A549 treated with AZD2906 at 1 μM for 4 hours (cell line): ENCODE measurements at places on chromosomes 2 and 18. TPM values are rescaled to one million over a fixed set of nuclear protein-coding genes. Genes with fewer than 3 reads are reported as not detected.

The RBFA gene
- total RNA-seq = 29.1 to 32.3 TPM (median 31.4 TPM) in 5 replicates

The SPC25 gene
- total RNA-seq = 15.2 to 19.4 TPM (median 18.3 TPM) in 5 replicates

The RIT2 gene
- not detected in 5 replicates for total RNA-seq

The GPR45 gene
- total RNA-seq = 0.06 TPM in 1 of 5 replicates, not detected in the others

The LCT gene
- 0.03 to 0.08 TPM (median 0.04 TPM) in 4 of 5 replicates, not detected in the other for total RNA-seq

The SLC4A5 gene
- 0.15 to 0.47 TPM (median 0.24 TPM) in 5 replicates for total RNA-seq

The TSPYL6 gene
- not detected in 5 replicates for total RNA-seq

The ST3GAL5 gene
- total RNA-seq = 23.9 to 31.5 TPM (median 28.6 TPM) in 5 replicates

The PLCD4 gene
- total RNA-seq = 0.22 to 0.80 TPM (median 0.38 TPM) in 5 replicates

The TUBA4B gene
- total RNA-seq = 0.10 to 0.32 TPM (median 0.12 TPM) in 5 replicates

The PAPOLG gene
- 6.8 to 10.6 TPM (median 8.7 TPM) in 5 replicates for total RNA-seq

The REG3G gene
- not detected in 5 replicates for total RNA-seq

The KCNK3 gene
- 0.49 to 0.90 TPM (median 0.77 TPM) in 5 replicates for total RNA-seq

The CXCR1 gene
- total RNA-seq = not detected in 5 replicates

The OR6B2 gene
- not detected in 5 replicates for total RNA-seq

The IL1RN gene
- 0.16 to 0.37 TPM (median 0.33 TPM) in 5 replicates for total RNA-seq
